Hematopoietic multipotent progenitor cell treated with erythropoietin and hydrocortisone succinate and interleukin-3 and kit ligand, for 8 days (in vitro differentiated cells): ENCODE measurements at places on chromosomes 7 and 10.

GRCh38 chr7:16260236-16260728 is 161.1 kb downstream of the CRPPA start:
- no peak for DNase-seq

DNA sequence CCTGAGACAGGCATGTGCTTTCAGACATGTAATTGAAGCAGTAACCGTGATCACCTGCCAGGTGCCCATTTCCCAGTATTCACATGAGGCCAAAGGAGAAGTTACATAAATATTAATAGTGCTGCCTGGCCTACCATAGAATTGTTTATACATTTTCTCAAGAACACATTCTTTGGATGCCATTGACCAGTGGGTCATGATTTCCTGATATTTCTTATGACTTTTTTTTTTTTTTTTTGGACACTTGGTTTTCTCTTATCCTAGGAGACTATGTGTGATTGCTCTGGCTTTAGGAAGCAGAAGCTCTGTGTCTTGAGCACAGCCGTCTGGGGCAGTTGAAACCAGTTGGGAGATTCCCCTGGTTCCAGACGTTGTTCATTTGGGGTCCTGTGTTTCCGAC is 143.9 kb upstream of the NPS start:
- DNase-seq, result no peak

- DNase-seq, result peak; percentile 58
These were observed 25.7 kb upstream of the C1GALT1 start for GRCh38 chr7:7156663-7157062.

DNA sequence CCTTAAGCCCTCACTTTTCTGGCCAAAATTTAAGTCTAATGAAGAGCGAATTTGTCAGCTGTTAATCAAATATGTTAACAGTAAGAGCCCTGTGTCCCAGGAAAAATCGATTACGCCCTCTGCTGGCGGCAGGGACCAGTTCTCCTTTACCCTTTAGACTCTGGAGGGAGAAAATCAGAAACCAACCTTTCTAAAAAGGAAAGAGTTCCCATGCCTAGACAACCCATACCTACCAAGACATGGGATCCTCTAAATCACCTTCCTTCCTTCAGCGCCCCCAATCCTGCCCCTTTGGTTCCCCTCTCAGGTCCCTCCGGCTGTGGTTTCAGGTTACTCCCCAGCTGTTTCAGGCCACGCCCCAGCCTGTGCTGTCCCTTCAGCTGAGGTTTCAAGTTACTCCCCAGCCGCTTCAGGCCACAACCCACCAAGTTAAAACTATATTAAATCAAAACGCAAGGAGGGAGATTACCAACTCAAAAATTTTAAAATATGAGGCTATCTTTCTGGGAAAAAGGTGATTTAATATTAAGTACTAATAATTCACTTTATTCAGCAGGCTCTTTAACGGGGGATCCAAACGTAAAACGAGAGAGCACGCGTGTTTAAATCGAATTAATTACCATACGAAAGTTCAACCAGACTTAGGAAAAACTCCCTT is 1.4 kb upstream of the AKR1B15 start:
- DNase-seq, result peak; percentile 65
